ENCODE measurements at places on chromosomes 16 and 17.

GRCh38 chr17:66702106-66702936 lies 132.6 kb upstream of the CACNG5 start:
- no peak for DNase-seq

DNA sequence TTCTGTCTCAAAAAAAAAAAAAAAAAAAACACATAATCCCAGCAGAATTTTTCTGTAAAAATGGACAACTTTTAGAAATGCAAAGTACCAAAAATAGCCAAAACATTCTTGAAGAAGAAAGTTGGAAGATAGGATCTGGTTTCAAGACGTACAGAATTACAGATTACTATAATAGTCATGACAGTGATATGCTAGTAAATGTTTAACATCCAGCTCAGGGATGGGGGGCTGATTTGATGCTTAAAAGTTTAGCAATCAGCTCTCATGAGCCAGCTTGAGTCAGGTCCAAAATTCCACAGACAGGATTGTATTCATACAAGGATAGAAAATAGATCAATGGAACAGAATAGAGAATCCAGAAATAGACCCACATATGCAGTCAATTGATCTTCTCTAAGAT lies 100.5 kb downstream of the CYB561 start:
- DNase-seq: no peak

GRCh38 chr16:19294156-19294649 lies 8.7 kb downstream of the CLEC19A start:
- peak; percentile 75 for DNase-seq

GRCh38 chr17:45143767-45144198 lies 4.5 kb upstream of the HEXIM1 start:
- no peak for DNase-seq

GRCh38 chr17:60526726-60527125 lies 684 bp upstream of the APPBP2 start:
- no peak for DNase-seq

- peak; percentile 84 for DNase-seq
Observed at GRCh38 chr17:80737106-80738019, 192.7 kb downstream of the RPTOR start.

DNA sequence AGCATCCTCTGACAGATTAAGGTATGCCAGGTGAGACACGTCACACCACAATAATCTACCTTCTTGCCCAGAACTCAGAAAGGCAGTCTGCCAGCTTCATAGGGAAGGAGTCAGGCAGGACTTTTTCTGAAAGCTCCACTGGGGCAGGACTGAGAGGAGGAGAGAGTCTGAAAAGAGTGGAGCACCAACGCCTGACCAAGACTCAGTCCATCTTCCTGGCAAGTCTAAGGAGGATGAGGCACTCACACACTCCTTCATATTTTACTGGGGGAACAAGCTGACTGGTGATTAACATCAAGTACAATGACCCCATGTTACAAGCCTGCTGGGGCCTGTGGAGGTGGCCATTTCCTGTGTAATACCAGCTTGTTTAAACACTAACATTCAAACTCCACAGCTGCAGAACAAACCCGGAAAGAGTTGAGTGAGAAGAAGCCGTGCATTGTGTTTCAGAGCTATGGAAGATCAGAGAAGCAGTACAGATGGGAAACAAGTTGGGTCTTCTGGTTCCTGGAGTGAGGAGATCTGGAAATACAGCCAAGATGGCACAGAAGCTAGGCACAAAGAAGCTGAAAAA lies 122.4 kb downstream of the HIC1 start:
- DNase-seq: no peak

GRCh38 chr17:73801455-73802100 lies 157.3 kb upstream of the SDK2 start:
- DNase-seq: no peak

DNA sequence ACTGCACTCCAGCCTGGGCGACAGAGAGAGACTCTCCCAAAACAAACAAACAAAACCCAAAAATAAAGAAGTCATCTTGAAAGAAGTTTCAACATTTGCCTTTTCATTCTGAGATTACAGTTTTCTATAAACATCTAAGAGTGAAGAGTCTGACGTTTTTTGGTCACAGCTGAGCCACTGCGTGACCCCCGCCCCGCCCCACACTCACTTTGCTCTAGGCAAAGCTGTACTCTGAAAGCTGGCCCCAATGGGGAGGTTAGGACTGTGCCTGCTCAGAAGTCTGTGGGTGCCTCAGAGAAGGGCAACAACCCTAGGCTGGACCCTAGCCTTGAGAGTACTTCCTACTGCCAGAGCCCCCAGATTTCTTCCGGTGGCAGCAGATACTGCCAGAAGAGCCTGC lies 19.3 kb downstream of the CYB5D2 start:
- no peak for DNase-seq

DNA sequence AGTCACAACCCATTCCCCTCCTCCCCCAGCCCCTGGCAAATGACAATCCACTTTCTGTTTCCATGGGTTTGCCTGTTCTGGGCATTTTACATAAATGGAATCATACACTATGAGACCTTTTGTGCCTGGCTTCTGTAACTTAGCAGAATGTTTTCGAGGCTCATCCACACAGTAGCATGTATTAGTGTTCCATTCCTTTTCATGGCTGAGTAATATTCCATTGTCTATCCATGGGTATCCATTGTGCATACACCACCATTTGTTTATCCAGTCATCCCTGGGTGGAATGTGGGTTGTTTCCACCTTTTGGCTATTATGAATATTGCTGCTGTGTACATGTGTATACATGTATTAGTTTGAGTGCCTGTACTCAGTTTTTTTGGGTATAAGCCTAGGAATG lies 33.7 kb upstream of the RCVRN start:
- DNase-seq: no peak

DNA sequence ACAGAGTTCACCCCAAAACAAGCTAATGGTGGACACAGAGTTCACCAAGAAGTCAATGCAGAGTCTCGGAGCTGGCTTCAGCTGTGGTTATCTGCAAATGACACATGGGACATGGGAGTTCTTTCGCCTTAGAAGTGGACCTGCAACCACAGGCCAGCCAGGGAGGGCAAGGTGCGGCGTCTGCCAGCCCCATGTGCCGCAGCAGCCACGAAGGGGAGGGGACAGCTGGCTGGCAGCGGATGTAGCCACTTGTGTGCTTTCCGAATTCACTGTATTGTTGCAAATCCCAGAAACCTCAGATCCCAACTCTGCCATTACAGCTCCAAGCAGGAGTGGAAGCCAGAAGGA lies 24.8 kb downstream of the LMF1 start:
- DNase-seq: no peak

GRCh38 chr17:80636361-80637018 lies 91.9 kb downstream of the RPTOR start:
- no peak for DNase-seq

DNA sequence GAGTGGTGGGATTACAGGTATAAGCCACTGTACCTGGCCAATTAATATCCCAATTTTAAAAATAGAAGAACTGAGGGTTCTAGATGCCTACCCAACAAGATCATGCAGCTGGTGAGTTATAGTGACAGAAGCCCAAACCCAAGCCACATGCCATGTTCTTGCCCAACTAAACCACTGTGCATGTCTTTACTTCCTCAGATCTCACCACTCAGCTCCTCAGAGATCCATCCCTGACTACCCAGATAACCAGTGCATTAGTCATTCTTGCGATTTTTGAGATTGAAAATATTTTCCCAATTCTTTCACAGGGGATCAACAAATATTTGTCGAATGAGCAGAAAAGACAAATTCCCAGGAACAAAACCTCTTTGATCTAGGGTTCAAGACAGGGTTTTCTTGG lies 303.1 kb downstream of the CBLN1 start:
- no peak for DNase-seq

GRCh38 chr16:58556678-58557077 lies 41.4 kb downstream of the SETD6 start:
- DNase-seq: no peak

DNA sequence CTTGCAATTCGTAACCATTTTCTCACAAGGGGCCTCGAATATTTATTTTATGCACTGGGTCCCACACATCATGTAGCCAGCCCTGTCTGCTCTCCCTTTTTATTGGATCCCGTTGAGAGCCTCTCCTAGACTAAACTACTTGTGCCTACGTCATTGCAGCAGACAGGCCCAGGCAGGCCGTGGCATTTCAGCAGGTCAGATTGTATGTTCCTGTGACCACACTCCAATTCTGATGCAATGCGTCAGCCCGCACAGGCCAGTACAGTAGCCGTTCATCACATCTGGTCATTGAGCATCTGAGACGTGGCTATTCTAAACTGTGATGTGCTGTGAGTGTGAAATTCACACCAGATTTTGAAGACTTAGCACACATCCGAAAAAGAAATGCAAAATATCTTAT lies 42.2 kb downstream of the ABAT start:
- no peak for DNase-seq

DNA sequence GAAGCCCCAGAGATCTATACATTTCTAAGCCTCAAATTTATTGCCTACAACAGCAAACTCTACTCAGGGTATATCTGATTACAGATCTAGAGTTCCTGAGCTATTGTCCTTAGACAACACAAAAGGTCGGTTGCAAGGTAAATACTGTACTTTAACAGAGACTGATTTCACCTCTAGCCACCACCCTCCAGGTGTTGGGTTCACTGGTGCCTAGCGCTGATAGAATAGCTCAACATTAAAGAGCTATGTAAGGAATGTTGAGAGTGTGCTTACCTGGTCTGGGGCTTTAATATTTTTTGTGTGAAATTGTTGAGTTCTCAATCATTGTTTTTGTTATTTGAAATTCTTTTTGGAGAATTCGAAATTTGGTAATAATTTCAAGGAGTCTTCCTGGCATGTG lies 277.0 kb upstream of the PSMD7 start:
- no peak for DNase-seq

- no peak for DNase-seq
Observed at GRCh38 chr16:57906382-57907316, 64.3 kb downstream of the CNGB1 start.

- DNase-seq: no peak
Observed at GRCh38 chr16:78127130-78127529, 27.7 kb downstream of the WWOX start.

- no peak for DNase-seq
Observed at GRCh38 chr17:34999456-34999855, 19.1 kb downstream of the LIG3 start.

DNA sequence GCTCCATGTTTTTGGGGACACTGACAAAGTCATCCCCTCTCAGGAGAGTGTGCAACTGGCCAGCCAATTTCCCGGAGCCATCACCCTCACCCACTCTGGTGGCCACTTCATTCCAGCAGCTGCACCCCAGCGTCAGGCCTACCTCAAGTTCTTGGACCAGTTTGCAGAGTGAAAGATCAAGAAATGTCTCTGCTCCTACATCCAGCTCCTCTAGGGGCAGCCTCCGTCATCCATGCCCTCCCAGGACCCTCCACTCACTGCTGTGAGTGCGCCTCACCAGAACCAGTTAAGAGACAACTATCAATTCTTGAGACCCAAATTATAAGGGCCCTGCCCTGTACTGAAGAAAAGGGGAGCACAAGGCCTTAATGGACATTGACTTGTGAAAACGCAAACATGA lies 1.1 kb downstream of the OVCA2 start:
- DNase-seq: no peak

DNA sequence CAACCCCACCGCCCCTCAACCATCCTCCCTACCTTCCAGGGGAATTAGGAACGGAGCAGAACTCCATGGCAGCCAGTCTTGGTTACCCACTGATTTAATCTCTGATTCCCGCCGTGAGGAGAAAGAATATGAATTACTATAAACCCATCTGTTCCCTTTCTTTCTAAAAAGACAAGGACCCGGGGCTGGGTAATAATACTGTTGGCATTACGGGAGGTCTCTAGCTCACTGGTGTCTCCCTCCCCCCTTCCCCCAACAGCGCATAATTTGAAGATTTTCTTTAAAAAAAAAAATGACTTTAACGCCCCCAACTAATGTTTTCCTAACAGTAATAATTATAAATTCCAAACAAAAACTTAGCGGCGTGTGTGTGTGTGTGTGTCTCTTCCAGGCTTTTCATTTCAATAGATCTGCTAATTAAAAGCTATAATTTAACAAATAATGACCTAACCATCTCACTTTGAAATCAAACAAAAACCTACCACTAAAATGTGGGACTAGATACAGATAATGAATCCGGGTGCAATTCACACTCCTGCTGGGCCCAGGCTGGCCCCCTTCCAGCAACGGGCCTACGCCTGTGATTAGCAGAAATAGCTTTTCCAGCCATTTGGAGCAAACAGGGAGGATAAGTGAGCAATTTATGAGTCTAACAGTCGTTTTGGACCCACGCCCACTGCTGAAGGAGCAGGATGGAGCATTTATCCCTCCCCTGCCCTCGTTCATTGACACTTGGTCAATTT lies 18.2 kb upstream of the BHLHA9 start:
- no peak for DNase-seq

GRCh38 chr17:43342589-43342890 lies 56.3 kb upstream of the ARL4D start:
- no peak for DNase-seq

DNA sequence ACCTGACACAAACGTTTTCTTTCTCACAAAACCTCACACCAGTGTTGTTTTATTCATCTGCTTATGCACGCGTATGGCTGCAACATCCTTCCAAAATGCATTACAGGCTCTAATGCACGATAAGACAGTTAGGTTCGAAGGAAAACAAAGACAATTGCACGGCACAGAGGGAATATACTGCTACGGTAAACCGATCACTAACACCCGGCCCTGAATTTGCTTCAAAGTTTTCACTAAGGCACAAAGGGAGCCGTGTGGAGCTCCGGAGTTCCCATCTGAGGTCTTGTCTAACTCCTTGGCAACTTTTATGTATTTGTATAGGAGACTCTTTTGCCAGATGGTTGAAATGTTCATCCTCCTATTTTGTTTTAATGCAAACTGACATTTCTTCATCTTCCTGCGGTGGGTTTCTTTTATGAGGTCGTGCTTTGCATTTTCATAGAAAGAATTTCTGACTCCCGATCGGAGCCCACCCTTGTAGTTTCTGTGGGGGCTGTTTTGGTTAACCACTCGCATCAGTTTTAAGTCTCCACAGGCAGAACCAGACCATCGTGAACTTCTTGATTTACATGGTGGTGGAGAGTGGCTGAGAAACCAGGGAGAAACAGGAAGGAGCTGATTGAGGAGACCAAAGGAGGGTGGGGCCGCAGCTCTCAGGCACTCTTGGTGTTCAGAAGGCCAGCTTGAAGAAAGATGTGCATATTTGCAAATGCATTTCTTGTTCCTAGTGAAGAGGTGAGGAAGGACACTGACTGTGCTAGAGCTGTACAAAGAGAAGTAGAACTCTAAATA lies 516.8 kb downstream of the MAF start:
- DNase-seq: no peak

GRCh38 chr16:17083628-17084027 lies 387.1 kb downstream of the XYLT1 start:
- no peak for DNase-seq

DNA sequence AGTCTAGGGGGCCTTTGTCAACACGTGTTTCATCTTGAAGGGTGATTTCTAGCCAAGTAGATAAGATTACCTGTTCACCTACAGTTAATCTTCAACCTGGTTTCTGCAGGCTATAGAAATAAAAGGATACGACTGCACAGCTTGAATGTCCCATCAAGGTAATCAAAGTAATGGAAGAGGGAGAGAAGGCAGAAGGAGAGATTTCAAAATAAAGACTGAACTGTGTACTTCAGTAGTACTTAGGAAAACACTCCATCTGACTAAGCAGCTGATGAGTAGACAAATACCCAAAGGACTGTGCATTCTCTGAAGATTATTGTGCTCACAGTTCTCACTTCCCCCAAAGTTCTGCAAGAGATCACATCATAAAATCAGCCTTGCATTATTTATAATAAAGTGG lies 5.8 kb upstream of the RFFL start:
- DNase-seq: no peak

GRCh38 chr16:19363740-19364139 lies 53.9 kb upstream of the TMC5 start:
- no peak for DNase-seq

GRCh38 chr16:66266436-66267291 lies 99.8 kb upstream of the CDH5 start:
- no peak for DNase-seq
